ENCODE measurements at places on chromosomes 6 and 20.
A peak's percentile ranks its signal among the peaks of the same experiment; 100 is the strongest.

DNA sequence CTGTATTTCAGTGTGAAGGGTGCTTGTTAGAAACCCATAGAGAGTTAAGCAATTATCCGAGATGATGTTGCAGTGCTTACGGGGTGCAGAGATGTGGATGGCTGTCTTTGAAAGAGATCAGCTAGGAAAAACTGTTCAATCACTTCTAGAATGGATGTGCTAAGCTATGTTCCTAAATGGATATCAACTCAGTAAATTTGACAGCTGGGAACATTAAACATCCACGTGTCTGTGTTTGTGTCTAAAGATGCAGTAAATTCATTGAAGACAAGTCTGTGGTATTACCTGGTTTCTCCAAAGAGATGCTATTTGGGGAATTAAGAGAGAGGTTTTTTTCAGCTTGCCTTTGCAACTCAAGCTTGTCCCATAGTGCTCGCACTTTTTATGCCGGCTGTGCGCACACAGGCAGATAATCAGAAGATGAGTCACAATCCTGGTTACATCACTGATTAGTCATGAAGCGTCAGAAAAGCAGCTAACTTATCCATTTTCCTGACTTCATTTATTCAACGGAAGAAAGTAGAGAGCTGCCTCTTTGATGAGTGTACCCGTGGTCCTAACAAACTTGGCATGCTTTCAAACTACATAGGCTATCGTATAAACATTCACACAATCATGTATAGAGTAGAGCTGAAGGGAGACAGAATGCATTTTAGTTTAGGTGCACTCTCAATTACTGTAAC lies 691.7 kb upstream of the SLC35B3 start:
- no peak for DNase-seq

GRCh38 chr20:53867741-53868351 lies 202.5 kb downstream of the BCAS1 start:
- DNase-seq: no peak

- peak; percentile 8 for DNase-seq
Measured at GRCh38 chr20:63215101-63216040, 560 bp downstream of the YTHDF1 start.

- DNase-seq: no peak
Measured at GRCh38 chr6:119495230-119495683, 145.7 kb upstream of the MAN1A1 start.

GRCh38 chr20:45060294-45060693 lies 40.6 kb downstream of the KCNS1 start:
- DNase-seq: no peak

DNA sequence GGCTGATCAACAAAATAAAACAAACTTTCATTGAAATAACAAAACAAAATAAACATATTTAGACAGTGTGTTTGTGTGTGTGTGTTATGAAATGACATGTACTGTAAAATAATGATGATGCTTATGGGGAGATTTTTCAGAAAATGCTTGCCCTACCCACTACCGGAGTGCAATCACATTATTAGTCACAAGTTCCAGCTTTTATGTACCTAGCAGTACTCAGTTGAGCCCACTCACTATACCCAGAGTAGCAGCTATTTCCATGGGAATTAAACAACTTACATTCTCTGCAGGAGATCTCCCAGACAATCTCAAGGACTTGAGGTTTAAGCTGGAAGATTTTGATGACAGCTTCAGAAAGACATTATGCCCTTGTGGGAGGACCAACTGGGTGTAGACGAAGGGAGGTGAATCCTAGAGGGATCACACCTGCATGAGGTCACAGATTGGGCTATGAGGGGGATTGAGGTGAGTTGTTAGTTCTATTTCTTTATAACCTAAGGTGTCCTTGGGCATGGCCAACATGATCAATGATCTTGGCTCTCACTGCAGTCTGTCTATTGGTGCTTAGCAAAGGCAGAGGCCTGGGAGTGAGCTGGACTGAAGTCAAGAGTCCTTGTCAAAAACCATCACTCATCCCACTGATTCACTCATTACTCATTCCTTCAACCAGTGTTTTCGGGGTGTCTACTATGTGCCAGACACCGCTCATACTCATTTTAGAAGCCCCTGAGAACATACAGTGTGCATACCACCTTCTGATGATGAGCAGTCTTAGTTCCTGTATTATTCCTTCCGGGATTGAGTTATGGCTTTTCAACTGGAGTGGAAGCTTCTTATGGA lies 6.7 kb upstream of the CLIC5 start:
- DNase-seq: no peak

- no peak for DNase-seq
Measured at GRCh38 chr20:40777653-40778052, 88.6 kb upstream of the MAFB start.

DNA sequence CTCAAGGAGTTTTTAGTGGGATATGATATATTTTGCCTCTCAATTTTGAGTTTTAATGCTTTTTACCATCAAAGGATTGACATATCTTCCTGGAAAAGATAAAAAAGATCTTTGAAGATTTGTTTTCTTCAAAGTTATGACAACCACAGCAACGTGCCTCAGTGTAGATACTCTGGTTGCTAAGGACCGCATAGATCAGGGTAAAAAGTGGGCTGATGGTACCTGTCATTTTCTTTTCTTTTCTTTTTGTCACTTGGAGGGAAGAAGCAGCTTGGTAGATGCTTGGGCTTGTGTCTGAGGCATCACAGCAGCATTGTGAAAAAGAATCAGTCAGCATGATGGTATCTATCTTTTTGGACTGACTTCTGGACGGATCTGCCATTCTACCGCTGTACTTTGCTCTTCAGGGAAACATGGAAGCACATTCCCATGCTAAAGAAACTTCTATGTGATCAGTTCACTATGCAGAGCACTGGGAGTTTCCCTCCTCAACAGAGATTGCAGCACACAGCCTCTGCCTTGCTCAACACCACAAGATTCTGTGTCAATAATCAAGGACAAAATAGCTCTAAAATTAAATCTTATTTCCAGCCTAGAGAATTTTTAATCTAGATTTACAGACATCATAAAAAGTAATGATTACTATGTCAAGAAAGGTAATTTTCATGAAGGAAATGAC lies 54.8 kb upstream of the SGK1 start:
- no peak for DNase-seq

DNA sequence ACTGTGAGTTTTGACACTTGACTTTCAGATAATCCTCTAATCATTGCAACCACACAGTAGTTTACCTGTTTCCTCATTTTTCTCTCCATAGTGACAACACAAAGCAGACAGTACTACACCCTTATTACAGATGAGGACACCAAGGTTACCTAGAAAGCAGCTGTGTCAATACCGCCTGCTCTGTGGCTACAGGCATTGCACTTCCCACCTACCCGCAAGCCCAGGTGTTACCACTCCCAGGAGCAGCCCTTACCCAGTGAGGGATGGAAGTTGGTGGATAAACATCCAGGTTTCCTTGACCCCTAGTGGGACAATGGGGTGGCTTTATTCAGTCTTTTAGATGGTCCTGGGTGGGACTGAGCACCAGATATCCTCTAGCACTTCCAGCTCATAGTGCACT lies 503.6 kb downstream of the PTPRT start:
- DNase-seq: no peak

GRCh38 chr6:79034865-79035264 lies 43.2 kb downstream of the PHIP start:
- no peak for DNase-seq

GRCh38 chr6:33818293-33818692 lies 14.5 kb upstream of the MLN start:
- DNase-seq: no peak

- no peak for DNase-seq
Measured at GRCh38 chr20:51760905-51761546, 7.2 kb downstream of the ATP9A start.

- no peak for DNase-seq
Measured at GRCh38 chr6:34445313-34445860, 19.5 kb upstream of the RPS10 start.

DNA sequence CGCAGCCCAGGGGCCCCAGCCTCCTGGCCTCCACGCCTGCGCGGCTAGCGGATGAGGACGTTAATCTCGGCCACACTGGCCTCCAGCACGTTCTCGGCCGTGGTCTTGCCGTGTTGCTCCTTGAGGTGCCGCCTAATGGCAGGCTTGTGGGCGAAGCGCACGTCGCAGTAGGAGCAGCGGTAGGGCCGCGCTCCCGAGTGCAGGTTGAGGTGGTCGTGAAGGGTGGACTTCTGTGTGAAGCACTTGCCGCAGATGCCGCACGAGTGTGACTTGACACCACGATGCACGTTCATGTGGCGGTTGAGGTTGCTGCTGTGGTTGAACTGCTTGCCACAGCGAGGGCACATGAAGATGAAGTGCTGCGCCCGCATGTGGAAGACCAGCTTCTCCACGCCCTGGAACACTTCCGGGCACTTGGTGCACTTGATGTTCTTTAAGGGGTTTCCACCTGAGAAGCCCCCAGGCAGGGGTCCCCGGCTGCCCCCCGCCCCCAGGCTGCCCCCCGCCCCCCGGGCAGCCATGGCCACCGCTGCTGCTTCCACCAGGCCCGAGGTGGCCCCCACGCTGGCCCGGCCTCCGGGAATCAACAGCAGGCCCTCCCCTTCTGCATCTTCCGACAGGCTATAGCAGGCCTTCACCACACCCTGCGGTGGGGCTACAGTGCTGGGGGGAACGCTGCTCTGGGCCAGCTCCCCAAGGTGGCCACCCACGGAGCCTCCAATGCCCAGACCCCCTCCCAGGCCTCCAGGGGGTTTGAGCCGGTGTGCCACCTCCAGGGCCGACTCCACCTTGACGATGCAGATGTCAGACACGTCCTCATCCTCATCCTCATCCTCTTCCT lies 1.8 kb downstream of the ZBTB12 start:
- DNase-seq: no peak

DNA sequence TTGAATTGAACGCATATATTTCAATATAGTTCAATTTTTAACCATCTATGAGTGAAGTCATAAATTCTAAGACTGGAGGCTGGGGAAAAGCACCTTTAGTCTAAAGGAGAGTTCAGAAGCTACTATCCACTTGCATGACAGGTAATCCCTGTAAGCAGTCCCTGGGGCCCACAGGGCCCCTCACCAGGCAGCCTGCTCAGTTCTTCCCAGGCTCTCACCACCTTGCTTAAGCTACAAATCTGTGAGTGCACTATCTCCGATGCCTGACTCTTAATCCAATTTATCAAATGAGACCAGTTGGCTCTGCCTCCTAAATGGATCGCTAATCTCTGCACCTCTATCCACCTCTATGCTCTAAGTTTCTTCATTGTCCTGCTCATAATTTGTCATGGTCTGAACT lies 413.8 kb downstream of the PTPRT start:
- DNase-seq: no peak

DNA sequence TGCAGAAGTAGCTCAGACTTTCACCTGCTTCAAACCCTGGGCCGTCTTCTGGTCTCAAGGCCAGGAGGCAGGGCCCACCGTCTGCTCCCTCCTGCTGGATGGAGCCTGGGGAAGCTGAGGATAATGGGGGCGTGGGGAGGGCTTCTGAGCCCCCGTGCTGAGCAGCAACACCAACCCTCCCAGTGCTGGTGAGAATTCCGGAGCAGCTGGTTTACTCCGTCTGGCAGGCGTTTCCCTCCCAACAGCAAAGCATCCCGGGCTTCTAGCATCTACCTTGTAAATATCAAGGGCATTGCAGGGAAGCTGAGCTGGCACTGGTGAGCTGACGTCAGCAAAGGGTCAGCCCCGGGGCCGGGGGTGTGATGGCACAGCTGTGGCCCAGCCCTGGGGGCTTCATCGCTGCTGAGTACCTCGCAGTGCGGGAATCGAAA lies 16.8 kb upstream of the CHRNA4 start:
- no peak for DNase-seq

GRCh38 chr20:61644378-61645076 lies 392.5 kb downstream of the CDH4 start:
- no peak for DNase-seq

GRCh38 chr20:23541776-23542175 lies 26.5 kb downstream of the CST9L start:
- DNase-seq: no peak

DNA sequence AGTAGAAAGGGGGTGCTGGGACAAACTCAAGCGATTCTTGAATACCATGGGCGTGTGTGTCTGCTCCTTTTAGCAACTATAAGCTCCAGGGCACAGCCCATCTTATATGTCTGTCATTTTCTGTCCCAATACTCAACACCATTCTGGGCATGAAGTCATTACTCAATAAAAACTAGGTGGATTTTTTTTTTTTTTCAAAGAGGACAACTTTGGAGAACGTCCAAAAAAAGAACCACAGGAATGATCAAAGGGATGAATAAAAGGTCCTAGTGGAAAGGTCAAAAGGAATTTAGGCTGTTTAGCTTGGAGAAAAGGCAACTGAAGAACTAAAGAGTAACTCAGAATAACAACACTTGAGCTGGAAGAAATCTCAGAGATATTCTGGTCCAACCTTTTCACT lies 24.4 kb downstream of the UQCC1 start:
- DNase-seq: no peak

- DNase-seq: no peak
Measured at GRCh38 chr20:5770231-5770986, 20.2 kb downstream of the SHLD1 start.

All from MM.1S (cell line).